ENCODE measurements at places on chromosomes 12 and 14.

GRCh38 chr14:92970271-92970670, 47.3 kb downstream of the CHGA start:
- no peak for DNase-seq

DNA sequence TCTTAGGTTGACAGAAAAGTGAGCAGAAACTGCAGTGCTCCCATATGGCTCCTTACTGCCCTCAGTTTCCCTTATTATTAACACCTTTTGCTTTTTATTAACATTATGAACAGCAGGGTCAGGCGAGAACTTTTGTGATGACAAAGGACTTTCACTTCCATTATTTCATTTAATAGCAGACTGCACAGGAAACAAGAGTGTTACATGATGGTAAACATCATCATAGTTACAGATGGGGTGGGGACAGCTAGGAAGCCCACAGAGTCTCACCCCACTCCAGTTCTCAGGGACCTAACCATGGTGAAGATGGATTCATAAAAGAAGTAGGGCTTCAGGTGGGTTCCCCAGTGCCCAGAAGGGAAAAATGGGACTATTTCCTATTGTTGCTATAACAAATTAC, 110.1 kb upstream of the PELI2 start:
- DNase-seq = no peak

GRCh38 chr12:96919510-96920210, 12.6 kb downstream of the NEDD1 start:
- DNase-seq = no peak

GRCh38 chr12:124077701-124078100, 104.7 kb downstream of the ZNF664 start:
- DNase-seq = no peak

DNA sequence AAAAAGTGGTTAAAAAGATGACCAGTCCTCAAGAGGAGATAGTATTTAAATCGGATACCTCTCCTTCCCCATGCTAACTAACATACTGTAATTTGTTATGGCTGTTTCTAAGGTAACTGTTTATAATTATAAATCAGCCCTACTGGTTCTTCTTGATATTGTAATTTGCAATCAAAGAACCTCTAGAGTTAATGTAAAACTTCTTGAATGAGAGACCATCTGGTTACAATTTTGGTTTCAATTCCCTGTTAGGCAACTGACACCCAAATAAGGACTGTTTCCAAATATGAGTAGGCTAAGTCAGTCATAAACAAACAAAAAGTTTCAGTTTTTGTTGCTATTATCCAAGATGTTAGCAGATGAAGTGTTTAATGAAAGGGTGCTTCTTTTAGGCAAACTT, 120.2 kb upstream of the DNM1L start:
- peak; percentile 87 for DNase-seq

DNA sequence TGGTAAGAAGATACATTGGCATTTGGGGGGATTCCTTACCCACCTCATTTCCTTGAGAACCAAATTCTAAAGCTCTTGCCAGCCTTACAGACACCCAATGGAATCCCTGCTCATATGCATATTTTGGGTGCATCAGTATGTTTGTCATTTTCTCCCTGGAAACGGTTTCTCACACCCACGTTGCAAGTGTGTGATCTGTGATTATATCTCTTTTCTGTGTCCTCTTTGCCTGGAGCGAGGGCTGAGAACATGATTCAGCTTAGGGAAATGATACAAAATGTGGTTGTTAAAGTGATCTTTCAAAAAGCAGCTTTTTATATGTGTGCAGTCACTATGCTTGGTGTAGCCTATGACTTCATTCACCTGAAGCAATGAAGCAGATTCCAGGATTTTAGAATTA, 52.0 kb downstream of the KCNMB4 start:
- DNase-seq = no peak

GRCh38 chr14:90518941-90519256, 122.1 kb downstream of the CALM1 start:
- DNase-seq = peak; percentile 66

DNA sequence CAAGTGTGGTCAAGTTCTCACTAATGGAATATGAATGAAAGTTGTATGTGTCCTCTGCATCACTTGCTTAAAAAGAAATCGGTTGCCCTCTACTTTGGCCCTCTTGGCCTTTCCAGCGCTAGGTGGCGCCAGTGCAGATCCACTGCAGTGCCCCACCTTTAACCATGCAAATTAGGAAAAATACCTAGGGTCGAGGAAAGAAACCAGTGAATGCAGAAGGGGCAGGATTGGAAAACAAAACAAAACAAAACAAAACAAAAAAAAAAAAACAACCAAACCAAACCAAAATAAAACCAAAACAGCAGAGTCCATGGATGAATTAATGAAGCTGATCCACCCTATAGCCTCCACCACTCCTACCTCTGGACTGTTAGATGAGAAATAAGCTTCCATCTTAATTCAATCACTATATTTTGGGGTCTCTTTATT, 12.9 kb upstream of the NEMF start:
- peak; percentile 76 for DNase-seq

DNA sequence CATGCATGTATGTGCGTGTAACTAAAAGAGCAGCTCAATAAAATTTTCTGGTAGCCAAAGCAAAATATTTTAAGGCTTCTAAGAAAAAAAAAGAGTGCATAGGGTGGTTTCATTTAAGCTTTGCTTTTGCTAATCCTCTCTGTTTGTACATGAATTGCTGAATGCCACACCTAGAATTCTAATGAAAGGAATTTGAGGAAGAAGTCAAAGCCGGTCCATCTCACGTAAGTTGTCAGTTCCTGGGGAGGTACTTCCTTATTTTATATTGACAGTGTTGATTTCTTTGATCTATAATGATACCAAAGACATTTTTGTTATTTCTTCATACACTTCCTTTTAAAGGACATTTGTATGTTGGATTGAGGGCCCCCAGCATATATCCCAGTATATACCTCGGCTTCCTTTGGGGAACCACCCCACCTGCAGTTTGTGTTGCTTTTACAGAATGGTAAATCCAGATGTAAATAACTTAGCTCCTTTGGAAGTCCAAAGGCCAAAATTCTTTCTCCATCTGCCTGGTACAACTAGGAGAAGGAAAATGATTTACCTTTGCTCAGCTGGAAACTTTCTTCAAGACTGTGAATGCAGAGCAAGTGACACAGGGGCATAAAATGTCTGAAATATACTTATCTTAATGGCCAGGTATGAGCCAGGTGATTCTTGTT, 420.9 kb upstream of the ATP2B1 start:
- DNase-seq = no peak

DNA sequence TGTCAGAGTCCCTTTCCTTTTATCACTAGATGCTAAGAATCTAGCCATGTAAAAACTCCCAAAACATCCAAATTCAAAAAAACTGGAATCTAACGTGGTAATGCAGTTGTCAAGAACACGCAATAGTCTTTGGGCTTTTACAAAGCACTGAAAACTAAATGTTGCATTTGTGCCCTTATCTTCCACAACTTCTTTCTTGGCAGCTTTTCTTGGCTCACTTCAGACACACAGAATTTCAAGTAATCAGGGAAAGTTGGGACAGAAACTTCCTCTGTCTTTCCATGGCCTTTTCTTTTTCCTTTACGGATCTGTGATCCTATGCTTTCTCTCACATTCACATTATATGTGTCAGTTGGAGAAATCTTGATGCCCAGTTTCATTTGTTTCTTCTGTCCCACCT, 136.0 kb downstream of the CRADD start:
- no peak for DNase-seq

DNA sequence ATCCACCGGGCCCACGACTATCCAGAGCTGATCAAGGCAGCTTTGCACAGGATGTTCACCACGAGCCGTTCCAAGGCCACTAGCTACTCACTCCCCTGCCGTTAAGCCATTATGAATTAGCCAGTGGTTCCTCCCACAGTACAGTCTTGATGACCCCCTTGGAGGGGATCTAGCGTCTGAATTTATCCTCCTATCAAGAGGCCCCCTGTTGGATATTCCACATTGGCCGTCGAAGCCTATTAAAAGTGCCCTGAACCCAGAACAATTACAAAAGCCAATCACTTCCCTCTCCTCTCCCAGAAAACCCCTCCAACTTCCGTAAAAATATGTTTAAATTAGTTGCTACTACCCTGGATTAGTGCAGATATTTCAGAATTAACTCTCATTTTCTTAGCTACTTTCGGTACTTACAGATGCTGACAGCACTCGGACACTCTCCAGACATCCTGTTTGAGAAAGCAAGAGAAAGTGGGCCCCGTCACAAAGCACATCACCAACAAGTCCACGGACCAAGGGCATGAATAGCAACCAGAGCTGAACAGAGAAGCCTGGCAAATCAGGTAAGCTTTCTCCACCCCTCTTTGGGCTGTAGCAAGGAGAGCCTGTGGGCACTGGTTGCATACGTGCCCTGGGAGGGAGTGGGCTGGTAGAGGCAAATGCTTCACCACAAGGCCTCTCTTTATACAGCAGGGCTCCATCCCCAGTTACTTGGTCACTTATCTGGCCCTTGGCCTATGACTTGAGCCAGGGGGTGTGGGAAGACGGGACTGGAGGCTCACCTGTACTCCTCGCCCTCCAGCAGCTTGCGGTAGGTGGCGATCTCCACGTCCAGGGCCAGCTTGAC, 5.3 kb downstream of the KRT3 start:
- no peak for DNase-seq

DNA sequence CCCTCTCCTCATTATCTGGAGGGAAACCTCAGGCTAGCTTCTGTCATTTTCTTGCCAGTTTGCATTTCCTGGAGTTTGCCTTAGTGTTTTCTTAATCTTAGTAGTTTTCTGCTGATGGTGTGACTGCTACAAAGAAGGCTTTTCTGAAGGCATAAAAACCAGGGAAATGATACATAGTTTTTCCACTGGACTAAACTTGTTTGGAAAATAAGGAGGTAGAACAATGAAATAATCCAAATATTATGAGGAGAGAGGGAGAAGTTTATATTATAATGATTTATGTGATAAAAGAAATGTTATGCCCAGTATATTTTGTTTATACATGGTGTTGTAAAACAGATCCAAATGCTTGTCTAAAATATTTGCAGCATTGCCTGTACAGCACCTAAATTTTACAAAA, 22.2 kb downstream of the DAAM1 start:
- DNase-seq = no peak

DNA sequence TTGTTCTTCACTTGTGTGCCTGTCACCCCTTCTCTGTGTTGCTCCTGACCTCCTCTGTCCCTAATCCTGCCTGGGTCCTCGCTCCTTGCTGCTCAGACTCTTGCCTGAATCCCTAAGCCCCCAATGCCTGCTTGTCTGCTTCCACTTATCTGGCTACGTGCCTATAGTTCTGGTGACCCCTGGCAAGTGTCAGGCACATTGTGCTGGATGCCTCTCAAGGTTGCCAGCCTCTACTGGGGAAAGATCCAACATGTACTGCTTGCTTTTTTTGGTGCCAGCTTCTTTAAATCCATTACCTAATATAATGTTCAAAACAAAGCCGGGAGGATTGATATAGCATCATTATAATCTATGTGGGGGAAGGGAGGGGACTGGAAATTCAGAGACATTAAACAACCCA, 448.0 kb upstream of the CCDC196 start:
- DNase-seq = no peak

GRCh38 chr14:36430662-36431084, 89.4 kb downstream of the NKX2-1 start:
- no peak for DNase-seq

GRCh38 chr12:42135259-42135814, 9.3 kb downstream of the GXYLT1 start:
- DNase-seq = no peak
